Smooth muscle cell of the umbilical artery (primary cell): ENCODE measurements at places on chromosomes 1 and 21. TPM values are rescaled to one million over a fixed set of nuclear protein-coding genes. Genes with fewer than 3 reads are reported as not detected.

The ZNF695 gene
- total RNA-seq: 0.59 and 1.7 TPM in 2 replicates

The ARHGAP30 gene
- total RNA-seq: 0.05 TPM in 1 of 2 replicates, not detected in the other

The RIPPLY3 gene
- not detected in 2 replicates for total RNA-seq

The SH3BGR gene
- 3.0 and 3.7 TPM in 2 replicates for total RNA-seq

The DUSP23 gene
- total RNA-seq: 10.6 and 16.3 TPM in 2 replicates

The COL11A1 gene
- total RNA-seq: 346 and 376 TPM in 2 replicates

The TYW3 gene
- total RNA-seq: 10.7 and 20.1 TPM in 2 replicates

The FAM72C gene
- total RNA-seq: 0.42 TPM in 1 of 2 replicates, not detected in the other

The CAMK2N1 gene
- 2.1 and 8.5 TPM in 2 replicates for total RNA-seq

The ALPL gene
- total RNA-seq: 0.30 and 2.7 TPM in 2 replicates

The SMG7 gene
- total RNA-seq: 30.0 and 40.4 TPM in 2 replicates

The PDZK1IP1 gene
- not detected in 2 replicates for total RNA-seq

The ASAP3 gene
- total RNA-seq: 19.9 and 24.1 TPM in 2 replicates

The MSH4 gene
- total RNA-seq: 0.46 and 0.59 TPM in 2 replicates

The S100A7 gene
- total RNA-seq: not detected in 2 replicates

The LAMC1 gene
- 959 and 1,206 TPM in 2 replicates for total RNA-seq

The ZNF644 gene
- total RNA-seq: 51.7 and 62.4 TPM in 2 replicates

The BCAR3 gene
- 25.5 and 77.1 TPM in 2 replicates for total RNA-seq

The SEC22B gene
- 86.4 and 93.0 TPM in 2 replicates for total RNA-seq

The NBPF20 gene
- total RNA-seq: 3.0 and 9.5 TPM in 2 replicates

The S100A8 gene
- not detected in 2 replicates for total RNA-seq

The LAPTM5 gene
- total RNA-seq: 0.14 TPM in 1 of 2 replicates, not detected in the other

The COL6A1 gene
- total RNA-seq: 842 and 1,126 TPM in 2 replicates

The ILDR2 gene
- total RNA-seq: not detected in 2 replicates

The EPHA10 gene
- not detected in 2 replicates for total RNA-seq

The HSD11B1 gene
- total RNA-seq: 1.2 and 41.6 TPM in 2 replicates

The KCNJ6 gene
- total RNA-seq: 0.30 TPM in 1 of 2 replicates, not detected in the other

The GBP1 gene
- total RNA-seq: 25.9 and 36.5 TPM in 2 replicates

The RUNX3 gene
- total RNA-seq: not detected in 2 replicates

The MYOG gene
- not detected in 2 replicates for total RNA-seq

The S100A5 gene
- total RNA-seq: not detected in 2 replicates

The GJA8 gene
- total RNA-seq: not detected in 2 replicates

The CYP4A22 gene
- total RNA-seq: not detected in 2 replicates

The CALML6 gene
- 0.59 and 0.88 TPM in 2 replicates for total RNA-seq

The FH gene
- 57.6 and 70.5 TPM in 2 replicates for total RNA-seq

The GABRD gene
- not detected in 2 replicates for total RNA-seq

The CD48 gene
- not detected in 2 replicates for total RNA-seq

The LDLRAP1 gene
- 20.5 and 28.1 TPM in 2 replicates for total RNA-seq

The GBP6 gene
- total RNA-seq: not detected in 2 replicates
